ENCODE measurements at places on chromosomes 1 and 21. TPM values are rescaled to one million over a fixed set of nuclear protein-coding genes. Genes with fewer than 3 reads are reported as not detected.

Gene AMPD1
- total RNA-seq, result not detected

Gene PLA2G4A
- total RNA-seq, result 0.11 TPM

Gene BECN2
- total RNA-seq, result not detected

DNA sequence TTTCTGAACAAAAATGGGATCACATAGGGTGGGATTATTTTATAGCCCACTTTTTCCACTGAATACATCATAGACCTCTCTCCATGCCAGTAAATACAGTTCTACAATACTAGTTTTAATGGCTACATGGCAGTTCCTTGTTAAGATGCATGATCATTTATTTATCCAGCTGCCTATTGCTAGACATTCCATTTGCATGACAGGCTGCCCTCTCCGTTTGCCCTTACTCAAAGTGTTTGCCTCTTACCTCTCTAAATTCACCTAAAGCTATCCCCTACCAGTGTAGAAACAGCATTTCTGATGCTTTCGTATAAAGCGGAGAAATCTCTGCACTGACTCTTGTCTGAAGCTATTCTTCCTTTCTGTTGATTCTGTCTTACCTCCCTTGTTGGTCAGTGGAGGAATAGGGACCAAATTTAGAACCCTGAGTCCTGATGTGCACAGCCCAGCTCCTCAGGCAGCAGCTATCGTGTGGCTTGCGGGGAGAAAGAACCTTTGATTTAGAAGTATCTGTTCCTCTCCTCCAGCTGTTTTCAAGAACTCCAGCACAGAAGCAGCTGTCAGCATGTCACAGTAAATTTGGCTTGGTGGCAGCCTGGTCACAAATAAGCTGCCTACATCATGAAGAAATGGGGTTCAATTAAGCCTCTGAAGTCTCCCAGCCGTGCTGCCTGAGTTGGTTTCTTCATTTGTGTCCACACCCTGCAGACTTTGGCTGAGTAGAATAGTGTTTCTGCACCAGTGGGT lies 337.3 kb downstream of the PRDM2 start:
- no peaks in the 10 kb centered on the region for H3K4me1 ChIP-seq
- no peak overlapping the region for H3K4me3 ChIP-seq
- peaks cover 9% of the 10 kb centered on the region for H3K27me3 ChIP-seq
- no peak overlapping the region for H3K27ac ChIP-seq

DNA sequence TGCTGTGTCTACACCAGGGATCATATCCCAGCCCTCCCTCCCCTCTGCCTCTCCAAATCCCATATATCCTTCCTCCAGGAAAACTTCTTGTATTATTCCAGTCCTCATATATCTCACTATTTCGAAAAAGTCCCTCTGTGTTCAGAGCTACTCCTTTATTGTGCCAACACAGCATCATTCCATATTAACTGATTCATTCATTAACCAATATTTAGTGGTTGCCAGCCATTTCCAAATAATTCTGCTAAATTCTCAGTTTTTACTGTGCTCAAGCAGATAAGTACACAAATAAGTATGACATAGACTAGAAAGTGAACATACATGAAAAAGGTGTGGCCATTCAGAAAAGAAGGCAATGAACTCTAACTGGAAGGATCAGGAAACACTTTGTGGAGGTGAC lies 241.6 kb upstream of the DUSP10 start:
- no peak for DNase-seq
- no peaks in the 10 kb centered on the region for H3K36me3 ChIP-seq
- no peak overlapping the region for H3K27ac ChIP-seq
- H3K4me3 ChIP-seq, result no peak overlapping the region
- peaks cover 2% of the 10 kb centered on the region for H3K4me1 ChIP-seq
- peaks cover 7% of the 10 kb centered on the region for H3K27me3 ChIP-seq

DNA sequence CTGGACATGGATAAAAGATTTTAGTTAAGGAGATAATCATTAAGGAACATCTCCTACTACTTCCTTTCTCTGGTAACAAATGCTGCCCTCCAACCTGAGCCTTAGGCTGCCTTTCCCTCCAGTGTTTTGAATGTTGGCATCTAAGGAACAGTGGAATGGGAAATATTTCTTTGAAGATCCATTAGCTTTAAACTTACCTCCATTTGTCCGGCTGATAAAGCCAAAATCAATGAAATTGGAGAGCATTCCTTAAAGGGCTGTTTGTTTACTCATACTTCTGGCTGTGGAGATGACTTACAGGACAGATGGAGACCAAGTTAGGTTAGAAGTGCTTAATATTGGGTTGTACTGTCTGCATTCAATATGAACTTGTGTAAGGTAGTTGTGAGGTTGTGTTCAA lies 439.1 kb downstream of the PLA2G4A start:
- H3K36me3 ChIP-seq, result no peaks in the 10 kb centered on the region
- H3K4me1 ChIP-seq, result no peaks in the 10 kb centered on the region
- no peaks in the 10 kb centered on the region for H3K27me3 ChIP-seq
- DNase-seq, result no peak
- H3K4me3 ChIP-seq, result no peak overlapping the region

All from activated CD8-positive, alpha-beta T cell treated with anti-CD3 and anti-CD28 coated beads for 36 hours (primary cell).